ENCODE measurements at places on chromosomes 4 and X.

DNA sequence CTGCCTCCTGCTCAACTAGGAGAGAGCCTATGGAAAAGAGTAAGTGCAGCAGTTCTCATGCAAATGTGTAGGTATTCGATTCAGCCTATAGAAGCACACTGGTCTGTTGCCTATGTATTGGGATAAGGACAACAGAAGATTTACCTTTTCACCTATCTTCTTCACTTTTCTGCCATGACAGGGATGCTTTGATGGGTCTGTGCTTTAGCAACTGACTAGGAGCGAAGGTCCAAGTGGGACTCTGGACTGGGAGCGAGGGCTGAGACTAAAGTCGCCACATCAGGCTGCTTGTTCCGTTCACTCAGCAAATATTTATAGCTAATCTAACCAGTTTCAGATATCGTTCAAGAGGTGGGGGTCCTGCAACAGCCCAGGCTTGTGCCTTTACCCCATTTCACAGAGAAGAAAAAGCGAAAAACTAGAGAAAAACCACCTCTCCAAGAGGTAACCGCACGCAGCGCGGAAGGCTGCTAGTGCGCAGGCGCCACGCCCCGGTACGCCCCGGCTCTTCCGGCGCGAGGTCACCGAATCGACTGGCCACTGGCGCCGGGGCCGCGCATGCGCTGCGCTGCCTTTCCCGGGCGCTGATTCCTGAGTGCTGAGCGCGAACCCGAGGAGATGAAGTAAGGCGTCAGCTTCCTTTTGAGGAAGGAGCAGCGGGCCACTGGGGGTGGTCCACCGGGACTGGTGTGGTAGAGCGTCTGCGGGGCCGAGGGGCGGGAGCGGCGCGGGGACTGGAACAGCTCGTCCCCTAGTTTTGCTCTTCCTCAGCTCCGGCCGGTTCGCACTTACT lies at the start of gene RBMX2:
Gene RBMX2 (plus strand): TSS at position 573 of the 793 bp plus-strand sequence. CDS start 46 bp downstream, at position 619.
- DNase-seq = peak; percentile 80

GRCh38 chr4:153233761-153234371 lies 29.6 kb downstream of the TRIM2 start:
- no peak for DNase-seq

DNA sequence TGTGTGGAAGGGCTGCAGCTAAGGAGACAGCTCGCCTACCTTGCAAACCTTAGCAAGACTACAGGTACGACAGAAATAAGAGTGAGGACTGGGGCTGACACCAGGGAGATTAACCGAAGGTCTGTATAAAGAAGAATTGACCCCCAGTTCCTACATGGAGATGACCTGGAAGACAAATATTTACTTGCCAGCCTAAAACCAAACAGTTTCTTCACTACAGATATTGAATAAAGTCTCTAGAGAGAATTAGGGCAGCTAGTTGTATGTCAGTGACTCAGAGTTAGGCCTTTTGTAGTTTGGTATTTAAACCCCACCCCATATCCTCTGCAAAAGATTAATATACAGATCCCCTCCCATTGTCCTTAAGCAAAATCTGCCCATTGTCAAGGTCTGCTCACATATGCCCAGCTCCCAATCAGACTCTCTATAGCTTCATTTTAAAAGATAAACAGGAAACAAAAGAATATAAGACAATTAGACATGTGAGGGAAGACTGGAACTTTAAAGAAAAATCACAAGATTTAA lies 28.1 kb upstream of the FRMPD3 start:
- DNase-seq = no peak

DNA sequence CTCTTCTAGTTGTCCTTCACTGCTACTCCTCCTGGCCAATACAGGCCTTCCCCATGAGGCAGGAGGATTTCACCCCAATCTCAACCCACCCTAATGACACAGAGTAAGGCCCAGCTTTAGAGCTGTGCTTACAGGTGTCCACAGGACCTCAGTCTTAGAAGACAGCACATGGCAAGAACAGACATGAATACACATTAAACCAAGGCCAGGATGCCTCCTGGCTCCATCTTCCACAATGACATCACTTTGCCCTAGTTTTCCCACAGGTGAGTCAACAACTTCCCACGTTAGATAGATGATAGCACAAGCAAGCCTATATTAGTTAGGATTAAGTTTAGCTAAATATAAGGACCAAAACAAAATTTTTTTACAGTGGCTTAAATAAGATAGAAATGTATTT lies 63.8 kb upstream of the NOCT start:
- no peak for DNase-seq

DNA sequence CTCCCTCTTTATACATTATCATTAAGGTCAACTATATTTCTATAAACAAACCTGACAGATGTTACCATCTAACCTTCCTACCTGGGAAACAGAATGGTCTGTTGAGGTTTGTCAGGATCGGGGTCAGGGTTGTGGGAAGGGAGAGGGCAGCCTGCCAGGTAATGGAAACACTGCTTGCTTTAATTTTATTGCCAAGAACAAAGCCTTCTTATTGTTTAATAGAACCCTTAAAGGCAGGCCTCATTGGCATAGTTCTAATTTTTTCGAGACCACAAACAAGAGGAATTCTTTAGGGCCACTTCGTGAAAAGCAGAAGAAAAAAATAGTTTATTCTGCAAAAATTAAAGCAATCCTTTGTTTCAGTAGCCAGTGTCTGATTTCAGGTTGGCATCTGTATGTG lies 113.2 kb downstream of the MID1 start:
- no peak for DNase-seq
